Activated T-cell treated with anti-CD3 and anti-CD28 coated beads, Interleukin-2, amount 50 U/mL, for 1 hour (primary cell): ENCODE measurements at places on chromosomes 11 and 22.

DNA sequence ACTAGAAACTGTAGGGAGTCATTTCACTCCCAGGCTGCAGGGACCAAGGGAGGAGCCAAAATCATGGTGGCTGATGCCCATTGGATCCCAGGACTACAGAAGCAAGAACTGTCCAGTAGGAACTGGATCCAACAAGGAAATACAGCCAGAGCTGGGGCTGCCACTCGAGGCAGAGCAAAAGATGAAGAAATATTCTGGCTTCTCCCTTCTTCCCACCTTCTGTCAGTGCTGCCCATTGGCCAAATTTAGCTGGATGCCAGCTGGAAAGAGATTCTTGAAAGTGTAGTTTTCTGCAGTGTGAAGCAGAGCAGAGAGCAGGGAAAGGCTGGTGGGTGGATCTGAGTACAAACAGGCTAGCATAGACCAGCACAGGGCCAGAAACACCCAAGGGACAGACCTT, 45.6 kb downstream of the COMMD9 start:
- no peak for DNase-seq

DNA sequence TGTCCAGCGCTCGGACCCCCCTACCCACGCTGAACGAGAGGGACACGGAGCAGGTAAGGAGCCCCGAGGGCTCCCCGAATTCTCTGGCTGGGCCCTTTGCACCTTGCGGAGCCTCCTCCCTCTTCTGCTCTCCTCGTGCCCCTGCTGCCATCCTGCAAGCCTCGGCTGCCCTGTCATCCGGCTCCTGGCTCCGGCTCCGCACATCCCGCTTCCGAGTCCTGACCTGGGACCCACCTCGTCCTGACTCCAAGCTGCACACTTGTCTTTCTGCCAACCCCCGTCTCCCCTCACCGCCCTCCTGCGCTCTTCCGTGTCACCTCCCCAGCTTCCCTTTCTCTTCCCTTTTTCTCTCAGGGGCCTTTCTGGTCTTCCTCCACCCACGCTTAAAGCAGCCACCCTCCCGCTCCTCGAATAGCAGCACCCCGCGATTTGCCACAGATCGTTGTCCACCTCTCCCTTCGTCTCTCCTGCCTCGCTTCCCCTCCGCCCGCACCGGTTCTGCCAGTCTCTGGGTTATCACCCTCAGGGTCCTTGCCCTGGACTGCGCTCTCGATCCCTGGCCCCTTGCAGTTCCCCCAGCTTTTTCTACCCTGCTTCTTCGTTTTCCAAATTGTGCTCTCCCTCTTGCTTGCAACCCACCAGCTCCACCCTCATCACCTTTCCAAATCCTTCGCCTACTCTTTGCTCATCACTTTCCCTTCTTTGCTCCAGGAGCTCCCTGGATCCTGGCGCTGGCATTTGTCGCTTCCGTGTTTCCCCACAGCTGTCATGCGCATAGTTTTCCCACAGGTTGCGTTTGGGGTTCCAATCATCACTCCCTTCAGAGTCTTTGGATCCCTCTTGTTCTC, 822 bp downstream of the MARK2 start:
- DNase-seq, result peak; percentile 32

DNA sequence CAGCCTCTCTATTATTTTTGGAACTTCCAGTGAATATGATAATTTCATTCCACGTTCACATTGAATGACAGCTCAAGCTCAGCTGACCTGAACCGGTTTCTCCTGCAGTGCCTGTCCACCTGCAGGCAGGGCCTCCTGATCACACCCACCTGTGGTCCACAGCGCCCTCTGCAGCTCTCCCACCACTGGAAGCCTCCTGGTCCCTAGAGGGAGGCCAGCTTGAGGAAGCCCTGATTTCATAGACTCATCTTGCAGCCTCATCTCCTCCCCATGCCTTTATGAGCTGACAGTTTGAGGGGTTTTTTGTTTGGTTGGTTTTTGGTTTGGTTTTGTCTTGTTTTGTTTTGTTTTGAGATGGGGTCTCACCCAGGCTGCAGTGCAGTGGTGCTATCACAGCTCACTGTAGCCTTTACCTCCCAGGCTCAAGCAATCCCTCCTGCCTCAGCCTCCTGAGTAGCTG, 29.9 kb upstream of the MALAT1 start:
- DNase-seq, result peak; percentile 63

- peak; percentile 85 for DNase-seq
Observed at GRCh38 chr22:31084811-31085492, 3.8 kb downstream of the SMTN start.

- DNase-seq, result no peak
Observed at GRCh38 chr11:107217444-107217843, 199.2 kb upstream of the GUCY1A2 start.

DNA sequence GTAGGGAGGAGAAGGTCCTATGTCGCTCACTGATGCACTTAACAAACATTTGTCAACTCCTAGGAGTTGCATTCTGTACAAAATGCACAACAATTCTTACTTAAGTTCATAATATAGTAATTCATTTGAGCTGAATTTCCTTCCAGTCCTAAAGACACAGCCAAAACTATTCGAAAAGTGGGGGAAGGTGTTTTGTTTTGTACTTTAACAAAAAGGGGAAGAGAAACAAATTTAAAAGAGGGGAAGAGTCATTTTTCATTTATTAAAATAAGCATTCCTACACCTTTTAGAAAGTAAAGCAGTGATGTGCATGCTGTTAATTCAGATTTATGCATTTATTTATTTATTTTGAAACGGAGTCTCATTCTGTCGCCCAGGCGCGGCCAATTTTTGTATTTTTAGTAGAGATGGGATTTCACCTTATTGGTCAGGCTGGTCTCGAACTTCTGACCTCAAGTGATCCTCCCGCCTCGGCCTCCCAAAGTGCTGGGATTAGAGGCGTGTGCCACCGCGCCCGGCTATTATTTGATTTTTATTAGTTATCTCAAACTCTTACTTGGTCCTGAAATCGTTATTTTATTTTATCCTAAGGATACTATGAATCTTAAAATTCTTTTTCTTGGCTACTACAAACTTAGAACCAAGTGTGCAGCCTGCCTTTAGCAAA, 1.1 kb upstream of the FANCF start:
- DNase-seq, result no peak

GRCh38 chr11:47289856-47290255, 19.9 kb downstream of the MADD start:
- no peak for DNase-seq

DNA sequence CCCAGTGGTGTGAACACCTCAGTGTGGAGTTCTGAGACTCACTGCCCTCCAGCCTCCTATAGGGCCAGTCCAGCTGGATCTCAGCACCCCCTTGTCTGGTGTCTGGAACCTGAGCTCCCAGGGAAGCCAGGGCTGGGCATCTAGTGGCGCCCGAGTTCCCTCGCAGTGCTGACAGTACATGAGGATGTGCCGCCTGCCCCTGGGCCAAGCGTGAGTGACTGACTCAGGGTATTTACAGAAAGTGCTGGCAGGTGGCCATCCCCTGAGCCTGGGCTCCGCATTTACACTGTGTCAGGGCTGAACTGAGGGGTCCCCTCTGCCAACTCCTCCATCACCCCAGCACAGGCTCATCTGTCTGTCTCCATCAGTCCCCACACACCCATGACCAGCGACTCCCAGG, 185.3 kb downstream of the BRD1 start:
- DNase-seq, result no peak

GRCh38 chr11:68116974-68117373, 4.2 kb downstream of the CHKA start:
- no peak for DNase-seq

GRCh38 chr11:130470832-130471706, 22.6 kb downstream of the ADAMTS15 start:
- DNase-seq, result no peak

DNA sequence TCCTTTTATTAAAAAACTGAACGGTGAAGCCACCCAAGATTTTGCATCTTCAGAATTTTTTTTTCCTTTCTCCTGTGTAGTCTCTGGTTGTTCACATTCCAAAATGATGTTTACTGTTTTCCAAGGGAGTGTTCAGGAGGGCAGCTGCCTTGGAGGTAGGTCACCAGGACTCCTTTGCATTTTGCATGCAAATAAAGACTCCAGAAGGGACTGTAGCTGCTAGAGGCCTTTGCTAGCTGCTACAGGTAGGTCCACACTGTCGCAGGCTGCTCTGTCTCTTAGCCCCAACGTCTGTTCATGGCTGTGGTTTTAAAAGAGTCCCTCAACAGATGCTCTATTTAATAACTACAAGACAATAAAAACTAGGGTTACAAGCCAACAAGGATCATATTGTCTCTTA, 11.4 kb downstream of the CTSC start:
- DNase-seq, result no peak

DNA sequence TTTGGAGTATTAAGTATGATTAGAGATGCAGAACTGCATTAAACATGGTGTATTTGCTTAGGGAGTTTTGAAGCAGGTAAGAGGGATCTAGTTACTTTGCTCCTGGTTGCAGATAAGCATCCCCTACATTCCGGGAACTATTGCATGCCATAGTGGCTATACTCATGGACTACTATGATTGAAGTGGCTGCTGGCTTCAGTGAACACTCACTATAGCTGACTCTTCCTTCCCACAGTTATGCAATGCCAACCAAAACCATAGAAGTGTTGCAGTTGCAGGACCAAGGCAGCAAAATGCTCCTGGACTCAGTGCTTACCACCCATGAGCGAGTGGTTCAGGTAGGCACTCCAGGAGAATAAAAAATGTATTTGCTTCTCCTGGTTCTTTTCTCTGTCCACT, 17.0 kb downstream of the COA4 start:
- DNase-seq, result no peak

DNA sequence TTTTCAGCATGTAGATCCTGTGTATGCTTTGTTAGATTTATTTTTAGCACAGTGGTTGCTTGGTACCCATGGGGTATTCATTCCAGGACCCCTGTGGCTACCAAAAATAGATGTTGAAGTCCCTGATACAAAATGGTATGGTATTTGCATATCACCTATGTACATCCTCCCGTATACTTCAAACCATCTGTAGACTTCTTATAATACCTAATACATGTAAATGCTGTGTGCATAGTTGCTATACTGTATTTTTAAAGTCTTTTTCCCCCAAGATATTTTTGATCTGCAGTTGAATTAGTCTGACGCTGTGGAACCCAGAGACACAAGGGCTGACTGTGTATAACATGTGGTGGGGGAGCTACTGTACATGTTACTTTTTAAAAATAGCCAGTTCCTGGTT, 101.1 kb downstream of the ATXN10 start:
- no peak for DNase-seq

DNA sequence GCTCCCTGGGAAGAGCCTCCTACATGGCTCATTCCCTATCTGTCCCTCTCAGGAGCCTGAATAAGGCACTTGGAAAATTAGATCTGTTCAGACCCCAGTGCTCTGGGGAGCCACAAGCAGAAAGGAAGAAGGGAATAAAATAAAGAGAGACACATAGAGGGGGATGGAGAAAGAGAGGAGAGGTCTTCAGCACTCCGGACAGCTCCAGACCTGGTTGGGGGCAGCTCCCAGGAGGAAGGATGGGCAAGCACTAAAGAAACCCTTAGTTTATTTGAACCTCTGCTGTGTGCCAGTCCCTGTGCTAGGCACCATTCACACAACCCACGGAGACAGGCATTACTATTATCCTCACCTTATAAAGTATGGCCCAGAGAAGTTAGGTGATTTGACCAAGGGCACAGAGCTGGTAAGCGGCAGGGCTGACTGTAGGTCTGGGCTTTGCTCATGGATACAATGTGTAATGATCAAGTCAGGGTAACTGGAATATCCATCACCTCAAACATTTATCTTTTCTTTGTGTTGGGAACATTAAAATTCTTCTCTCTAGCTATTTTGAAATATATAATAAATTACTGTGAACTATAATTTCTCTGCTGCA, 53.7 kb upstream of the LRRC32 start:
- DNase-seq, result no peak

- DNase-seq, result no peak
Observed at GRCh38 chr11:10310301-10310841, 5.5 kb downstream of the ADM start.

DNA sequence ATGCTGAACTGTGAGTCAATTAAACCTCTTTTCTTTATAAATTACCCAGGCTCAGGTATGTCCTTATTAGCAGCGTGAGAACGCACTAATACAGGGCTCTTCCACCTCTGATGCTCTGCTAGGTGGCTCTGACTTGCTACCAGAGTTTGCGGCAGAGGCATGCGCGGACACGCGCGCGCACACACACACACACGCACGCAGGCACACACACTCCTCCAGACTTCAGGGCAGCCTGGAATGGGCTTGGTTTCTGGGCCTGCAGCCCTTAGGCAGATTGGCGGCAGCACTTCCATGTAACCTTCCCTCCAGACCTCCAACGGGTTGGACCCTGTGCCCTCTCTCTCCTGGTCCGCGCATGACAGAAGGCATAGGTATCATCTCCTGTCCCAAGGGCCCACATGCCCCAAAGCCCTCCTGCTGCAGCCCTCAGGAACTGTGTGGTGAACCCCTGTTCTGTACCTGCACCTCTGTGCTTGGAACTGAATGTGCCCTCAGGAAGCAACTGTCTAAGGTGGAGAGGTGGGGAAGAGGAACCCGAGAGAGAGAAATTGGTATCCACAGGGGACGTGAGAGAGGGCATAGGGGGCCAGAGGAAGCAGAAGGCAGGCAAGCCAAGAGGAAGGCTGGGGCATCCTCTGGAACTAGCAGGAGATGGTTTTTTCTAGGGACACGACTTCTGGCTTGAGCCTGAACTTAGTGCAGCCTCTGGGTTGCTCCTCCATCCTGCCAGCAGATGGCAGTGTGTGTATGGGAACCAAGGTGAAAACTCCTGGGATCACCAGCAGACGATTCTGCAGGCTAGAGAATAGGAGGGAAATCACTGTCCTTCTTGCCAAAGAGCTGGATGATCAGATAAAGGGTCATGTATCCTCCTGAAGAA, 23.4 kb upstream of the RIC3 start:
- DNase-seq, result peak; percentile 34

DNA sequence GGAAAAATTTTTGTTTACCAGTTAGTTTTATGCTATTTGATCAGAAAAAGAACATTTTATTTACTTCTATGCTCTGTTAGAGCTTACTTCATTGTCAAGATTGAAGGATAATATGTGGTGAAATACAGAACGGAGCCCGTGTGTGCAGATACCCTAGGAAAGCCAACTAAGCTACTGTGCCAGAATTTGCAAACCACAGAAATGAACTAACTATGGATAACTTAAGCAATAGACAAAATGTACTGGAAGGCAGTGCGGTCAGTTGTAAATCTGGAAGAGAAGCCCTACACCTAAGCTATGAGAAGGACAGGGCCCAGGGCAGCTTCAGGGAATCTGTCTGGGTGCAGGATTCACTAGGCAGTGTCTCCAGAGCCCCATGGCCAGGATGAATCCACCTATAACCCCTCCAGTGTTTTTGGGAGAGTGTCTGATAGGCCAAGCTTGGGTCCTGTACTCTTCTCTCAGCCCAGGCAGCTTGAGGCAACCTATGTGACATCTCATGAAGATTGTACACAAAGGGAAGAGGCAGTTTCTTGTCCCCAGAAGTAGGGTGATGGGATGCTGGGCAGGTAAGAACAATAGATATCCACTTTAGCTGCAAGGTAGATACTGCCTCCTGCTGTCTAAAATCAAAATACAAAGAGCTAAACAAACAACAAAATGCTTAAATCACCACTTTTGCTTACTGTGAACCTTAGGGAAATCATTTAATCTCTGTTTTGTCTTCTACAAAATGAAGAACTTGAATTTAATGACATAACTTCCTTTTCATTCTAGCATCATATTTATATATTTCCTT, 12.1 kb downstream of the MMP7 start:
- DNase-seq, result no peak
